ENCODE measurements at places on chromosomes 12 and 14.

- DNase-seq, result peak; percentile 63
Observed at GRCh38 chr12:108635201-108635996, 1.7 kb upstream of the SELPLG start.

- no peak for DNase-seq
Observed at GRCh38 chr12:76519538-76519937, 40.0 kb downstream of the OSBPL8 start.

GRCh38 chr12:80815351-80815750 is 98.6 kb downstream of the MYF5 start:
- DNase-seq, result no peak

DNA sequence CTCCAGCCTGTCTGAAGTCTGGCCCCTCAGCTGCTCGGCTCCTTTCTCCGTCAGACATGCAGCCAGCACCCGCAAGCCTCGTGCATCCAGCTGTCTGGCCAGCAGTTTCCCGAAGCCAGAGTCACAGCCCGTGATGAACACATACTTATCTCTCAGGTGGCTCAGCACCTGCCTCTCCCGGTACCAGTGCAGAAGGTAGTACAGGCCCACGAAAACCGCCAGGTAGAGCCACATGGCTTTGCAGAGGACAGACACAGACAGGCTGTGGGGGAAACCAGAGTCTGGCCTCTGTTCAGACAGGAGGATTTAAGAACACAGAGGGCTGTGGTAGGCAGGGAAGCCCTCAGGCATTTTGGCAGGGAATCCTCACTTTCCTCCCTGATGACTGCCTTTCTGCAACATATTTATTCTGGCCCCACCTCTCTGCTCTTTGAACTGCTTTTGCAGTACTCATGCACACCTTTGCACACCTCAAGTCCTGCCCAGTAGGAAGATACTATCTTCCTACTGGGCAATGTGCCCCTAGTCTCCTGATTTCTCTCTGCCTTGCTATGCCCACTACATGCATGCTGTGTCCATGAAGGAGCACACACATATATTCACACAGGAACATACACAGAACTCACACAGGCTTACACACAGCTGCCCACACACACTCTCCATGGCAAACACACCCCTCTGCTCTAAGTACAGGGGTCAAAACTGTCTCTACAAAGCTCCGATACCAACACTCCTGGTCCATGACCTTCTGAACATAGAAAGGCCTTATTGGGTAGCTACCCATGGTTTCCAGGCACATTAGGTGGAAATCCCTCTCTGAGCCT is at the start of gene RDH16:
Gene RDH16, minus strand, starts transcription at position 380 of the 824 bp plus-strand sequence. Its CDS starts 146 bp downstream, at position 234.
- DNase-seq, result peak; percentile 68

GRCh38 chr14:69670093-69670492 is 58.7 kb downstream of the SUSD6 start:
- DNase-seq, result no peak

- DNase-seq, result no peak
Observed at GRCh38 chr14:52641745-52642144, 53.6 kb downstream of the ERO1A start.

DNA sequence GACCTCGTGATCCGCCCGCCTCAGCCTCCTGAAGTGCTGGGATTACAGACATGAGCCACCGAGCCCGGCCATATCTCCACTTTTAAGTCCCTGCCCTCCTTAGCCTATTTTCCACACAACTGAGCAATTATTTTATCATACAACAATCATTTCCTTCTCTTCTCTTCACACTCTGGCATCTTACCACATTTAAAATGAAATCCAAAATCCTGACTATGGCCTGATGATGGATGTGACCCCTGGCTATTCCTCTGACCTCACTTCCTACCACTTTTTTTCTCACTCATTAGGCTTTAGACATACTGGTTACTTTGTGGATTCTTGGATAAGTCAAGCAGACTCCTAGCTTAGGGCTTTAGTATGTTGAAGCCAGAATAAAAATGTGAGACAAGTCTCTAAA is 21.9 kb upstream of the EID3 start:
- no peak for DNase-seq

GRCh38 chr14:93787465-93788292 is 606 bp downstream of the PRIMA1 start:
- DNase-seq, result no peak

- DNase-seq, result no peak
Observed at GRCh38 chr12:104588047-104588920, 131.5 kb downstream of the CHST11 start.

GRCh38 chr12:43060742-43061141 is 471.2 kb upstream of the PRICKLE1 start:
- DNase-seq, result no peak

- no peak for DNase-seq
Observed at GRCh38 chr12:60014436-60014835, 418.6 kb downstream of the SLC16A7 start.

GRCh38 chr12:31751085-31751484 is 22.3 kb upstream of the AMN1 start:
- no peak for DNase-seq

GRCh38 chr12:51341251-51342007 is 5.0 kb downstream of the CELA1 start:
- DNase-seq, result no peak

DNA sequence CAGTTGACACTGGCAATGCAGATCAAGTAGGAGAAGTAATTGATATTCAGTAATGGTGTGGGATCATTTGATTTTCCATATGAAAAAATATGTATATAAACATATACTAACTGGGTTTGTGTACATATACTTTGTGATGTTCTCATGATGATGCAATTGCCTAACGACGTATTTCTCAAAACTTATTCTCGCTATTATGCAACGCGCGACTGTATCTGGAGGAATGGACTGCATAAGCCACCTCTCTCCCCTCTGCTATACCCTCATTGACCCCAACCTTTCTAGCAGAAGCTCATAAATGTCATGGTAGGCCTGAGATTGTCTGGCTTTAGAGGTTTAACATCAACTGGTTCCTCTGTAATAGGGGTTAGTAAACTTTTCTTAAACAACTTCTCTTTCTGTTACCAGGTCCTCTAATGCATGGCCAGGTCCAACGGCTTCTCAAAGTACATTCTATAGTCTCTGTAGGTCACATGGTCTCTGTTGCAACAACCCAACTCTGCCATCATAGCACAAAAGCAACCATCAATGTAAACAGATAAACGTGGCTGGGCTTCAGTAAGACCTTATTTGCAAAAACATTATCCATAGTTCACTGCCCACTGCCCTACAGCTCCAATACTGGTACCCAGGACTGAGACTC is 59.3 kb downstream of the FOXN3 start:
- no peak for DNase-seq

DNA sequence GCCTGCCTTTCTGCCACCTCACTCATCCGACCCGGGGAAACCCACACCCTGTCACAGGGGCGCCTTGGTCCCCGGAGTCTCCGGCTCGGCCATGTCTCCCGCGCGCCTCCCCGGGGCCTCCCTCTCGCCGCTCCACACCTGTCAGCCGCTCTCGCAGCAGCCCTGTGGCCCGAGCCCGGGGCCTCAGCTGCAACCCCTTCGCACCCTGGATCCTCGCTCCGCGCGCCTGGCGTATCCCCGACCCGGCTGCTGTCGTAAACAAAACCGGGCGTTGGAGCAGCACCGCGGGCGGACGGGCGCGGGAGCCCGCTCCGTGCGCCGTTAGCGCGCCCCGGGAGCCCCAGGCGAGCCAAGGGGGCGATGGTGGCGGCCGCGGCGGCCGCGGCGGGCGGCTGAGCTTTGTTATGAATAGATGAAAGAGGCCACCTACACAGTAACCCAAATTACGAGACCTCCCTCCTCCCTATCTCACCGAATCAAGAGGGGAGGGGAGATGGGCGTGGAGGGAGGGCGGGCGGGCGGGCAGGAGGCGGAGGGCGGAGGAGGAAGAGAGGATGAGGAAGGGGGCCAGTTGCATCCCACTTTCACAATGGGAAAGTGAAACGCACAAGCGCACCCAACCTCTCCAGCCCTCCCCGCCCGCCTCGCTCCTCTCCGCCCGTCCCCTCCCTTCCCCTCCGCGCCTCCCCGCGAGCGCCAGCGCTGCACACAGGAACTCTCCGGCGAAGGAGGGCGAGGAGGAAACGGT is at the start of gene PLXNC1:
Gene PLXNC1, plus strand, starts transcription at position 587 of the 748 bp plus-strand sequence. CDS start 395 bp downstream, outside the sequence.
- peak; percentile 87 for DNase-seq

- no peak for DNase-seq
Observed at GRCh38 chr14:35576260-35576659, 42.3 kb downstream of the INSM2 start.

DNA sequence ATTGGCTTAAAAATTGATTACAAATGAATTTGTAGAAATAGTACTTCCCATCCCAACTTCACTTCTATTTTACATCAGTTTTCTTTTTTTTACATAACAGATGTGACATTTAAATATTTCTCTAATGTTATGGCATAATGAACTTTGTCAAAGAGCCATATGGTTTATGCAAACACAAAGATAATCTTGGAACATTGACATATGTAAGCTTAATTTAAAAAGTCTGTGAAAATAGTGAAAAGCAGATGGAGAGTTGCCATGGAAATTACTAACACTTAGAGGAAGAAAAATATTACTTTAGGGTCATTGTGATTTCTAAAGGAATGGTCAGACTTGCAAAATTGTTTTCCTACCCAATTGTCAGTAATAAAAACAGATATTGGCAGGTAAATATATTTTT is 232.4 kb downstream of the AEBP2 start:
- no peak for DNase-seq

GRCh38 chr12:117563706-117564105 is 202.3 kb upstream of the NOS1 start:
- no peak for DNase-seq

- DNase-seq, result no peak
Observed at GRCh38 chr14:104841730-104842129, 23.3 kb upstream of the CEP170B start.

DNA sequence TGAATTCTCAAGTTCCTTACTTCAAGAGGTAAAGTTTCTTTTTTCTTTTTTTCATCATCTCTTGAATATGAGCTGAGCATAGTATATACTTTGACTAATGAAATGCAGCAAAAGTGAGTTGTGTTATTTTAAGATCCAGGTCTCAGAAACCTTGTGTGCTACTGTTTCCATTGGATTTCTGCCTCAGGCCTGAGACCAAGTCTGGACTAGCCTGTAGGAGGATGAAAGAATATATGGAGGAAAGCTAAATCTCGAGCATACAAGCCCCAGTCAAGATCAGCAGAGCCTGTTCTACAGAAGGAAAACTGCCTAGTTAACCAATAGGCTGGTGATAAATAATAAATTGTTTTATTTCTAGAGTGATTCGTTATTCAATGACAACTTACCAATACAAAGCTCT is 652.5 kb downstream of the C12orf50 start:
- no peak for DNase-seq

DNA sequence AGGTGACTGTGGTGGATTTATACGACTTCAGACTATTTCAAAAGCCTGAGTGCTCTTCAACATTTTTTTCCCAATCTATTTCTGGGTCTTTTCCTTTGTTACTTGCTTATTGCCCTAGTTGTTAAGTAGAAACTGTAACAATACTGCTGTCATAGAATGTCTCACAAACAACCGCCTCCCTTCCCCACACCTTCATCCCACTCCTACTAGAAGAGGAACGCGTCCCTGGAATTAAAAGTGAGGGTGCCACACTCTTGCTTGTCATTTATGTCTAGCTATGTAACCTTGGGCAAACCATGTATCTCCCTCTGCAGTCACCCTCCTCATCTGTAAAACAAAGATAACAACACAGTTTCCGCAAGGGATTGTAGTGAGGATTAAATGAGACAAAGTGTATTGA is 8.6 kb downstream of the BRAP start:
- DNase-seq, result no peak

- DNase-seq, result no peak
Observed at GRCh38 chr12:94536040-94536965, 76.6 kb upstream of the CEP83 start.

GRCh38 chr12:124863416-124864325 is at the start of gene SCARB1:
Gene SCARB1 (minus strand): TSS chr12:124863864. CDS start chr12:124863720, 144 bp downstream.
- peak; percentile 84 for DNase-seq

GRCh38 chr14:80003138-80003537 is 208.2 kb downstream of the DIO2 start:
- no peak for DNase-seq

GRCh38 chr12:60308366-60308991 is 712.6 kb downstream of the SLC16A7 start:
- DNase-seq, result no peak

DNA sequence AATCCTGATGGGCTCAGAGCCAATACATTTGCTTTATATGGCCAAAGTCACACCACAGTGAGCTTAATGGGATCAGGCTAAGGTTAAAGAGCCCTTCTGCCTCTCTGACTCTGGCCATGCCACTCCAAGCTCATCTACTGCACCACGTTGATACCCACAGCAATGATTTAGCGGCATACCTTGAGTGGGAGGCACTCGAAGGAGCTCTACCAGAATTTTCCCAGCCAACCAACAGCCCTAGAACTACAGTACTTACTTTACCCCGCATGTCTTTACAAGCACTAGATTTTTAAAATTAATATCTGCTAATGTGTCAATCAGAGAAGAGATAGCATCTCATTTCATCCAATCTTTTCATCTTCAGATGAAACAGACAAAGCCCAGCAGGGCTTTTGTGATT is 300.5 kb downstream of the GRIN2B start:
- DNase-seq, result no peak

DNA sequence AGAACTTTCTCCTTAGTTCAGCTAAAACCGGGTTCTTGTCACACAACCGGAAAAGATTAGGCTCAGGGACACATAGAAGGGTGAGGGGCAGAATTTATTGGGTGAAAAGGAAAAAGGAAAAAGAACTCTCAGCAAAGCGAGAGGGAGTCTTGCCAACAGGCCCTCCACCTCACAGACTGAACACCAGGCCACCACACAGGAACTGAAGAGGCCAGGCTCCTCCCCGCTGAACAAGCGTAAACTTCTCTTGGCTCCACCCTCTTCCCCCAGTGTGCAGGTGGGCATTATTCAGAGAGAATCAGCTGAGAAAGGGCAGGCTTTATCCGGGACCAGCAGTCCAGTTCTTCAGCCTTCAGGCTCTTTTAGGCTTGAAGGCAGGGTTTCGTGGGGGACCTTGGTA is 125.6 kb upstream of the FGD4 start:
- DNase-seq, result no peak

DNA sequence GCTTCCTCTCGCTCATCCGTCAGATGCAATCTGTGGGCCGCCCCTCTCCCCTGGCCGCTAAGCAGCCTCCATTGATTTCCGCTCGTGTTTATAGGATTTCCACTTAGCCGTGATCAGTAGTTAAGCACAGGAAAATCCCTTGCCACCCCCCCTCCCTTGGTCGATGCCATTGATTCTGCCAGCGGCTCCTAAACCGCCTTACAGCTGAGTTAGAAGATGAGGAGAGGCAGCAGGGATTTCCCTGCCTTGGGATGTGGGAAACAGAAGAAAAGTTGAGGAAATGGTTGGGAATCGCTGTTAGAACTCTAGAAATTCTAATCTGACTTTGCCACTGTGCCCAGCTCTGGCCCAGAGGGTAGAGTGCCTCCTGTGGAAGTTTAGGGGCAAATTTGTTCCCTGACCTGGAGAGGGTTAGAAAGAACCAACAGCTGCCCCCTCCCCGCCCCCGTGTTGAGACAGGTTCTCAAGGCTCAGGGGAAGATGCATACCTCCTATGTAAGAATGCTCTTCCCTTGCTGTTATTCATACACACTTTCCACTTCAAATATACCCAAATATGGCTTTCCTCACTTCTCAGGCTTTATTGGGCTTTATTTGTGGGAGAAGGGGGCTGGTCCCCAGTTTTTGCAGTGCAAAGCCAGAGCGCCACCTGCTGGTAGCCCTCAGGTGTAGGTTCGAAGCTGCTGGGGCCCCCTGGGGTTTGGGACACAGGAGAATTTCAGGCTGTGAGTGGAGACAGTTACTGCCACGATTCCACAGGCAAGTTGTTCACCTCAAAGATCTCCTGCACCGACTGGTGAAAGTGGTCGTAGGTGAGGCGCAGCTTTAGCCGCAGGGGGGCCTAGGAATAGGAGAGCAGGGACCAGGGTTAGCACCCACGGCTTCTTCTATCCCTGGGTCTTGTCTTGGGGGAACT is 3.2 kb downstream of the THTPA start:
- DNase-seq, result no peak
